ENCODE measurements at places on chromosomes 7 and 10.

- DNase-seq = no peak
Observed at GRCh38 chr7:134388336-134389019, 70.4 kb downstream of the AKR1B1 start.

- no peak for DNase-seq
Observed at GRCh38 chr7:64102656-64103400, 57.6 kb downstream of the ZNF727 start.

DNA sequence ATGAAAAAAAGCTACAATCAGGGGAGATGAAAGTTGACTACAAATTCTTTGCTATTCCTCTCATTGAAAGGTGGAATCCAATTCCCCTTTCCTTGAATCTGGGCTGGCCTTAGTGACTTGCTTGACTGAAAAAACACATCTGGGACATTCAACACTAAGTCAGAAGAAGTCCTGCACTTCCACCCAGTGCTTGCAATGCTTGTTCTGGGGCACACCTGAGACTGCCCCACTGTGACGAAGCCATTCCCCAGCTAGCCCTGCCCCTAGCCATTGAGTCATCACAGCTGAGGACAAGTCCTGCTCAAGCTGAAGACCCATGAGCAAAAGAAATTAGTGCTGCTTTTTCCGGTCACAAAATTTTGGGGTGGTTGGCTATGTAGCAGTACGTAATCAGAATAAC is 19.2 kb upstream of the GRID1 start:
- DNase-seq = no peak

GRCh38 chr10:14585287-14586193 is 189.2 kb downstream of the FAM107B start:
- DNase-seq = no peak

- DNase-seq = no peak
Observed at GRCh38 chr10:79353000-79353406, 5.7 kb downstream of the PPIF start.

DNA sequence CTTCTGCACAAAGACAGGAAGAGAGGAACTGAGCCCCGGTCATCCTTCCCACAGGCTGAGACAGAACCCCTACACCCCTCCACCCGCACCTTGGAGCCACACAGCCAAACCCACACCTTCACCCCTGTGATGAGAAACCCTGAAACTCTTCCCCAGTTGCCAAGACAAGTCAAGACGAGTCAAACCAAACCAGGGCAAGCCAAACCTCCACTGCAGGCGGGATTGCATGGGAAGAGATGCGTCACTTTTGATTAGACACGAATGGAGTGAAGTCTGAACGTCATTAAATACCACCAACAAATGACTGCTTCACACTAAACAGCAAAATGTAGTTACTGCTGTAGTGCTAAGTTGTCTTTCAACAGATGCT is 73.8 kb downstream of the PRPF18 start:
- no peak for DNase-seq

DNA sequence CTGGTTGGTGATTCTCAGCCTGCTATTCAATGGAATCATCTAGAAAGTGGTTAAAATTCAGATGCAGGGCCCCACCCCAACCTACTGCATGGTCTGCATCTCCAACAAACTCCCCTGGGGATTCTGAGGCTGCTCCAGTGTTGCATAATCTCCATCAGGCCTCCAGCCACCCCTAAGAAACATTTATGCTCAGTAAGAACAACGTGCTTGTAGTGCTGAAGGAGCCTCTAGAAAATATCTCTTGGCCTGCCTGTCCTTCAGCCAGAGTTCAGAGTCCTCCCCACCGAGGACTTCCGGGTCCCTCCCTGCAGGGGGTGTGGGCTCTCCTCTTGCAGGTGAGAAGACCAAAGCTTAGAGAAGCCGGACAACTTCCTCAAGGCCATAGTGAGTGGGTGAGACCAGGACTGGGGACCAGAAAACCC is 159.8 kb downstream of the SH3PXD2A start:
- DNase-seq = no peak

Measured in effector CD8-positive, alpha-beta T cell (primary cell).